ENCODE measurements at places on chromosomes 2 and 18.

DNA sequence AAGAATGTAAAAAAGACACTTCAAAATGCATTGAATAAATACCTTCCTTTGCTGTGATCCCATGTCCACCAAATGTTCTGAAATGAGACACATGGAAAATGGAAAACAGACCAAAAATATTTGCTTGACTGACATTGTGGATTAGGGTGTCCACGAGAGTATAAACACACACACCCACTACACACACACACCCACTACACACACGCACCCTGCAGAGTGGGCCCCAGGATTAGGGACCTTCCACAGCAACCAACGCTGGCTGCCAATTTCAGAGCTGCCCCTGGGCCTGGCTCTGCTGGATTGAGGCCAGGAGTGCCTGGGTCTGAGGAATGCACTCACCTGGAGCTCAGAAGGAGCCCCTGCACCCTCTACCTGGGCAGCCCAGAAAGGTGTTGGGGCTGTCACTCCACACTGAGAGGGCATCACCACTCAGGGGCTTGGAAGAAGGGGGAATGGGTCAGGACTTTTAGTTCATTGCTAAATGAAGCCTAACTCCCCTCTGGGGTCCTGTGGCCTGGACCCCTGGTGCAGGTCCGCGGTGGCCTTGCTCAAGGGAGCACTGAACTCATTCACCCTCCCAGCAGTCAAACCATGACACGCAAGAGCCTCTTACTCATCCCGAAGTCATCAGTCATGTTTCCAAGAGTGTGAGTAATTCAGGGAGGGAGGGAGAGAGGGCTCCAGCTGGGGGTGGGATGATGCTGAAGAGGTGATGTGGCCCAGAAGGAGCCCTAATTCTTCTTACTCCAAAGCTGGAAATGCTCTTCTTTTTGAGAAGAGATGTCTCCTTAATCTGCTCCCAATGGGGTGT lies 50.2 kb upstream of the PLB1 start:
- no peak for DNase-seq

DNA sequence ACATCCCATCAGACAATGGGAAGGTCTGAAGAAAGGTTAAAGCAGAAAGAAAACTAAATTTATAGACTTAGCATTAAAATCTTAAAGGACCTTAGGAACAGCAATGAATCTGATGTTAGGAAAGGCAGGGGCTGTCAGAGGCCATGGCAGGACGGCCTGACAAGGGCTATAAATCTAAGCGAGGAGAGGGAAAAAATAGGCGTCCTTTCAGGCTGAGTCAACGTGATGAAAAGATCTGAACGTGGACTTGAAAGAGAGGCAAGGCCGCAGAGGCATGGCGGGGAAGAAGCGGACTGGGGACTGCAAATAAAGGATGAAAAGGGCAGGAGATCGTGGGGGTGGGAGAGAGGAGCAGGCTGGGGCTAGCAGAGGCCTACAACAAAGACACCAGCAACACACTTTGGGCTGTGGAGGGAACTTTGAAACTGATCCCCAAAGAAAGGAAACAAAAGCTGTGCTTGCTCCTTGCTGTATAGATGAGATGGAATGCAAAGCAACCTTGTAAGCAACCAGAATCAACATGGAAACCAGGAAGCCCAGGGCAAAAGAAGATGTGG lies 145.6 kb downstream of the NRP2 start:
- no peak for DNase-seq

- DNase-seq: no peak
These were observed 28.2 kb upstream of the GATA6 start for GRCh38 chr18:22141211-22141610.

GRCh38 chr2:143732871-143733270 lies 603.7 kb downstream of the ARHGAP15 start:
- DNase-seq: no peak

- no peak for DNase-seq
These were observed 25.4 kb downstream of the SESTD1 start for GRCh38 chr2:179239195-179239594.

DNA sequence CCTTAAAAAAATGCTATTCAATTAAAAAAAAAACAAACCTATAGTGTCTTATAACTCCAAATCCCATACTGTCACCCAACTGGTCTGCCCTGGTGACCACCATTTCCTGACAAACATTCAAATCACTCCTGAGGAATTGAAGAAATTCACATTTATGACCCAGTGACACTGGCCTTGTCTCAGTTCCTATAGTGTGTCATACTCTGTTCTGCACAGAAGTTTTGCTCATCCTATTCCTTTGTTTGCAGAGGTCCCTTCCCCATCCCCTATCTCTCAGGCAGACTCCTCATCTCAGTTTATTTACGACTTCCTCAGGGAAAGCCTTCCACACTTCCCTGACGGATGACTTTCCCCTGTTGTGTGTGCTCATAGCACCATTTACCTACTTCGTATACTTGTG lies 14.7 kb downstream of the ZC3H6 start:
- no peak for DNase-seq

DNA sequence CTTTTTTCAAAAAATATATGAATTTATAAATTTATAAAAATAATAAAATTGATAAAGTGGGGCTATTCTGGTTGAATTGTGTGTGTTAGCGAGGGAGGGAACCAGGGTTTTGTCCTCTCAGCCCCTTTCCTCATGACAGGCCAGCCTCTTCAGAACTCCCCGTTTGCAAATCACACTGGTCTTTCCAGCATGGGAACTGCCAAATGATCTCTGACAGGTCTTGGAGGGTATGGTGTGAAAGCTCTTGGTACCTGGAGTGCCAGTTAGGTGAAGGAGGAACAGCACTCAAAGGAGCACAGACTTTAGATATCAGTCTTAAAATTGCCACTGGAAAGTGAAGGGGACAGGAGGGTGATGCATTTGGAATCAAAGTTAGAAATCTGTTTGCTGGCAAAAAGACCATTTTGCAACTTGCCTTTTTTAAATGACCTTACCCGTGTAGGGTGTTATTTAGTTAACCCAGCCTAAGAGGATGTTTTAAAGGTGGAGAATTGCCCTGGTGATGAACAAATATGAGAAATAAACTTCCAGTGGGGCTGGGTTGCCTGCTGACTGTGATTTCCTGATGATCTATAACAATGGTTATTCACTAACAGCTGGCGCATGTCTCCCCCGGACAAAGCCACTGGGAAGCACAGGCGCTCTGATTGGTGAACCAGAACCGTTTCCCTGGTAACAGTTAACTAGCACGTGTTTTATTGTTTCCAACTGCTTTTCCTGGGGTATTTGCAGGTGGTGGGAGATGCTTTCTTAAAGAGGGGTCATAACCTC lies 85.3 kb upstream of the EFEMP1 start:
- DNase-seq: peak; percentile 81

- no peak for DNase-seq
These were observed 23.6 kb upstream of the KYNU start for GRCh38 chr2:142853912-142854311.

DNA sequence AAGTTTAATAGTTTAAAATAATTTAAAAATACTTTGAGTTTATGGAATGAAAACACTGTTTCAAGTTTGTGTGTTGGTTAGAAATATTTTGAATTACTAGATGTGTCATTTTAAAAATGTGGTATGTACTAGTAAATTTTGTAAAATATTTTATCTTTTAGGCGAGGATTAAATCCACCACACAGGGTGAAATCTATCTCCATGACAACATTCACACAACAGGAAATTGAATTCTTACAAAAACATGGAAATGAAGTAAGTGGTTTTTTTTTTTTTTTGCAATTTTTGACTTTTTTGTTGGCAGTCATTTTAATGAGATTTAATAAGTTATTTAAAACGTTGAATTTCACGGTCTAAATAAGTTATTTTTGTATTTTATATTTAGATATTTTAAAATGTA lies 19.4 kb downstream of the AGFG1 start:
- no peak for DNase-seq

DNA sequence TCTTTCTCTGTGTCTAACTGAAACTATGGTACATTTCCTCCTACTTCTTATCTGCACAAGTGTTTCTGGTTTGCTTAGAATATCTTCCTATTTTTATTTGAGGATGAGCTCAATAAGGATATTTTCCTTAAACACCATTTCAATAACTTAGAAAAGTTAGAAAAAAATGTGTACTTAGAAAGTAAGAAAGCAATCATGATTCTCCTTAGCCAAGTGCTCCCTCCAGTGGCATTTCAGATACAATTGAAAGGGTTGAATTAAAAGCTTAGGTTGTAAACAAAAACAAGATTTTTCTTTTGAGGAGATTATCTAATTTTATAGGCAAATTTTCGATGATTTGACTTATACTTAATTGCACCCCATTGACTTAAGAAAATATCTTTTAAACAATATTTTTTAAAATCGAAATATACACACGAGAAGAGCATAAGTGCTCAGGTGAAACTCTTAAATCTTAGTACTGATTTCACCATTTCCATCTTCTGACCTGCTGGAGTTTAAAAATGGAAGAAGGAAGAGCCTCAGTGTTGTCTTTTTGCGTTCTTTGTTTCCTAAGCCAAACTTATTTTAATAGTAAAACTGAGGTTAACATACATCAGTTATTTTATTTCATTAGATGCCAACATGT lies 26.9 kb downstream of the C18orf63 start:
- no peak for DNase-seq

GRCh38 chr2:71647356-71647755 lies 194.0 kb downstream of the DYSF start:
- DNase-seq: no peak

DNA sequence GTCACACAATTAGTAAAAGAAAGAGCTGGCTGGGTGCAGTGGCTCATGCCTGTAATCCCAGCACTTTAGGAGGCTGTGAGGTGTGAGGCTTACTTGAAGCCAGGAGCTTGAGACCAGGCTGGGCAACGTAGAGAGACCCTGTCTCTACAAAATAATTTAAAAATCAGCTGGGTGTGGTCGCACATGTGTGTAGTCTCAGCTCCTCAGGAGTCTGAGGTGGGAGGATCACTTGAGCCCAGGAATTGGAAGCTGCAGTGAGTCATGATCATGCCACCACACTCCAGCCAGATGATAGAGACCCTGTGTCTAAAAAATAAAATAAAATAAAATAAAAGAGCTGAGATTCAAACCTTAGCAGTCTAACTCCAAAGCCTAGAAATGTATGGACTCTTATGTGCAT lies 39.0 kb upstream of the NEDD4L start:
- no peak for DNase-seq

GRCh38 chr2:86087936-86088850 lies 17.5 kb downstream of the POLR1A start:
- DNase-seq: no peak

GRCh38 chr18:37564711-37565100 lies 892 bp downstream of the CELF4 start:
- DNase-seq: peak; percentile 82

DNA sequence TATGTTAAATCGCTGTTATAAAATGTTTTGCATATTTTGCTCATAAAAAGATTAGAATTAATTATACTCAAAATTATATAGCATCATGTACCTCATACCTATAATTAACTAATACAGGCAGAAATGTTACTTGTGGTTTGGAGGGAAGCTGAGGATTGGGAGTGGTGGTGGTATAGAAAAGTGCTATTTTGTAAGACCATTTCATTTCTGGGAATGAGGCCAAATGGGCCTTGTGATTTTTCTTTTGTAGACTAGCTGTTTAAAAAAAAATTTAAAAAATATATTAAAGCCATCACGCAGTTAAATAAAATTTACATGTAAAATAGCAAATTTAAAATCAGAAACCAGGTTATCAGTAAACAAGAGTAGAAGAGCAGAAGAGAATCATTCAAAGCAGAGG lies 560.8 kb upstream of the FAM98A start:
- DNase-seq: no peak

DNA sequence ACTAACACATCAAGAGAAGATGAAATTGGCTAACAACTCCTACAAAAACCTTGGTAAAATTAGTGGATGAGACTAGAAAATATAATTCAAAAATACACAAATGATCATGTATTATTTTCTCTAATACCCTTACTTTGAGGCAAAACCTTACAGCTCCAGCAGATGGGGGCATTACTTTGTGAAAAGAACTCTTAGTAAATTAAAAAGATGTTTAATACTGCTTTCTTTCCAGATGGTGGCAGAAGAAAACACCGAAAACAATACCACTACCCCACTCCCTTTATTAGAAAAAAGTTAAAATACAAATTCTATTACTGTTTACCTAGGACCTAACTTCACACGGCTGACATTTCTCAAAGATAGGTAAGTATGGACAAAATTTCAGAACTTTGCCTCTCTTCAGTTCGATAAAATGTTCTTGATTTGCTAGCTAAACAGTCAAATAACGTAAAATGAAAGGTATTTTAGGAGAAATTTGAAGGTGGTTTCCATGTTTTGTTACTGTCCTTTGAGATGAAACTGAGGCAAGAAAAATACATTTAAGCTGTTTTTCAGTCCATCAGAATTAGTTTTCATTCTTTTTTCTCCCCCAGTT lies 30.6 kb downstream of the ORC4 start:
- DNase-seq: no peak

DNA sequence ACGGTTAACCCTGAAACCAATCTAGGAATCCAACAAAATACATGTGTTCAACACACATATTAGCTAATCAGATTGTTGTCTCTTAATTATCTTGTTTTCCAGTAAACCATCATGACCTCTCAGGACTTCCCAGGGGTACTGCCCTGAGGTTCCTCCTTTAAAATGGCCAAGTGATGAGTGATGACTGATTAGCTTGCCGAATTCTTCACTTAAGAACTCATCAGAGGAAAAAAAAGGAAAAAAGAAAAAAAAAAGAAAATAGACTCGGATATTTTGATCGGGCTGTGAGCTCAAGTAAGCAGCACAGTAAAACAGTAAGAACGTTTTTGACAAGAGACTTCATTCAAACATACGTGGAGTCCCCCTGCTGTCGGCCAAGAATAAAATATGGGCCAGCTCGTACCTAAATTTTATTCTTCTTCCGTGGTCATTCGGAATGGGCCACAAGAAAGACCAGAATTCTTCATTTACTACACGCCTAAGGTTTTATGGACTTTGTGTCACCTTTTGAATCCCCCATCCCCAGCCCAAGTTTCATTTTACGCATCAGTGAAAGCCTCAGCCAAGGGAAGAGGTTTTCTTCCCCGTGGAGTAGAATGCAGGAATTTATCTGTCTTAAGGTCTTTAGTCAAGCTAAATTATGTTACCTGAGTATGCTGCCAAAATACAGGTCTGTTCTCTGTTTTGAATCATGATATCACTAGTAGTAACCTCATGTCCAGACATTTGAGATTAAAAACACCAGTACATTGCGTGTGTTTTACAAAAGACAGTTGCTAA lies 40.5 kb downstream of the COLEC12 start:
- DNase-seq: no peak

DNA sequence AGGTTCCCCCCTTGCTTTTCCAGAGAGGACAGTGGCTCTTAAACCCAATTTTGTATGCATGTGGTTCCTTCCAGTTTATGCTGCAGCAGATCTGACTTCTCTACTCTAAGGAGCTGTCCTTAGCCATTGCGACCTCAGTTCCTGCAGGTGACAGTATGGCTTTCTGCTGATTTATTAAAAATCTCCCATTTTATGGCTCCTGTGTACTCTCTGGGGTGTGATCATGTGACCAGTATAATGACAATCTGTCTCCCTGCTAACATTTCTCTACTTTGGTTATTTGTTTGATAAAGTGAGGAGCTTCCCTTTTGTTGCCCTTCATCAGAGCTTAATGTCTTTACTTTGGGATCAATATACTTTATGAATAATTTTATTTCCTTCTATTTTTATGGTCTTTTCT lies 148.7 kb upstream of the VRK2 start:
- DNase-seq: no peak

GRCh38 chr18:31451625-31452024 lies 4.1 kb downstream of the DSG3 start:
- DNase-seq: no peak
